C1 segment of cervical spinal cord (tissue), 14 donors: ENCODE measurements at places on chromosomes 1 and 21.

DNA sequence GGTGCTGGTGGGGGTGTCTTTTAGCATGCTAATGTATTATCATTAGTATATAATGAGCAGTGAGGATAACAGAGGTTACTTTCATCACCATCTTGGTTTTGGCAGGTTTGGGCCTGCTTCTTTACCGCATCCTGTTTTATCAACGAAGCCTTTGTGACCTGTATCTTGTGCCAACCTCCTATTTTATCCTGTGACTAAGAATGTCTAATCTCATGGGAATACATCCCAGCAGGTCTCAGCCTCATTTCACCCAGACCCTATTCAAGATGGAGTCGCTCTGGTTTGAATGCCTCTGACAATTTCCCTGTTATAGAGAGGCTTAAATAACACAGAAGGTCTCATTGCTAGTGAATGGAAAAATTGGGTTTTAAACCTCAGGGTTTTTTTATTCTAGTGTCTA lies 300.8 kb upstream of the PROX1 start:
- DNase-seq = no peak

DNA sequence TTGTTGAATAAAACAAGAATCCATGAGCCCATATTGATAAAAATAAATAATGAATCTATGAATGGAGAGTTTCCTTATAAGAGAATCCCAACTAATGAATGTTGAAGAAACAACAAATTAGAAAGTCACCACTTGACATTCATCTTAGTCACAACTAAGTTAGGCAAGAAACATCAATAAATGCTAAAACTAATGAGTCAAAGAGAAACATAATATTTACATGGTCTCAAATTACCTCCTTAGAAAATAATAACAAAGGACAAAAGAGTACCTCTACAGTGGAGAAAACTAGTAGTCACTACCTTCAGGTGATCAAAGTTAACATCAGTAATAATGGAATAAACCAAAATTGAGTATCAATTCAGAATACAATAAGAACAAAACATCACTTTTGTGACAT lies 93.5 kb downstream of the AKT3 start:
- no peak for DNase-seq

DNA sequence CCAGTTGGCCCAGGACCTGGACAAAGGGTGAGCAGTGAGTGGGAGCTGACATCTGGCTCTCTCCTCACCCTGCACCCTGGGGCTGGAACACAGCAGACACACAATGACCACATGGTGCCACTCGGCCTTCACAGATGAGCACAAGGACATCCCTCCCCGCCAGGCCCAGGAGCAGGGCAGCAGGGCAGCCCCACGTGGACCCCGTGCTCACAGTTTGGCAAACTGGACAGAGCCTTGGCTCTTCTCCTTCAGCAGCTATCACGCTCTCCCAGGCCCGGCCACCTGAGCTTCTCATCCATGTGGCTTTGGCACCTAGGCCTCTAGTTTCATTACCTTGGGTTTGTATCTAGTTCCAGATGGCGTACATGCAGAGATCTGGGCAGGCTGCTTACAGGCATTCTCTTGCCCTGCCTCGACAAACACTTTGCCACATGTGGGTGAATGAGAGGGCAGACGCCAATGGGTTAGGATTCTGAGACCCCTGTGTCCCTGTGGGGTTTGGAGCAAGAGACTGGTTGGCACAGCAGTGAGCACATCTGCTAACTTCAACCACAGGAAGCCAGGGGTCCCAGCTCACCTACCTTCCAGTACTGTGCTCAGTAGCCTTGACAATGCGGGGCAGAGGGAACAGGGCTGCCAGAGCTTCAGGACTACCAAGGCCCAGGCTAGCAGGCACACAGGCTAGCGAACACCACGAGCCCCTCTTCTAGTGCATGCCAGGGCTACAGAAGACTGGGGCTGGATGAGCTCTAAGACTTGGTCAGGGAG lies 3.4 kb upstream of the PTPRF start:
- DNase-seq = no peak

DNA sequence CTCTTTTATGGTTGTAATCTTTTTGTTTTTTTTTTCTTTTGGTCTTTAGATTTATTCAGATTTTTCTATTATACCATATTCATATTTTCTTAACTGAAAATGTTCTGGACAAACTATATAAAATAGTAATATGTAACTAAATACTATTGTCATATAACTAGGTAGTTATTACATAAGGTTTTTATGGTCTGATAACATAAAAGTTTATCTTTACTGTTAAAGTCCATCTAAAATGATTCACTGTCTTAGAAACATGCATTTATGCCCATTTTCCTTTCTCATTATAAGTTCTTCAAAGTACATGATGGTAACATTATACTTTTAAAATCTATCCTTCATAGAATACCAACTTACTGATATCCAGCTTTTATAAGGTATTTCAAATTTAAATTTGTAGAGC lies 29.1 kb downstream of the IARS2 start:
- DNase-seq = no peak

DNA sequence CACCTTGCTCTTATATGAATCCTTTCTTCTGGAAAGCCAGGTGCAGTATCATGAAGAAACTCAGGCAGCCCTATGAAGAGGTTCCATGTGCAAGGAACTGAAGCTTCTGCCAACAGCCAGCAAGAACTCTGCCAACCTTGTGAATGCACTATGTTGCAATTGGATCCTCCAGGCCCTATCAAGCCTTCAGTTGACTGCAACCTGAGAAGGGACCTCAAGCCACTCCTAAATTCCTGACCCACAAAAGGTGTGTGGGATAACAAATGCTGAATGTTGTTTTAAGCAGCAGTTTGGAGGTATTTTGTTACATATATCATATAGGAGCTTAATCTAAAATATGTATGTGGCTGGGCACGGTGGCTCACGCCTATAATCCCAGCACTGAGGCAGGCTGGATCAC lies 84.0 kb downstream of the RERE start:
- no peak for DNase-seq

GRCh38 chr1:87167157-87167789 lies 161.4 kb upstream of the LMO4 start:
- DNase-seq = no peak

DNA sequence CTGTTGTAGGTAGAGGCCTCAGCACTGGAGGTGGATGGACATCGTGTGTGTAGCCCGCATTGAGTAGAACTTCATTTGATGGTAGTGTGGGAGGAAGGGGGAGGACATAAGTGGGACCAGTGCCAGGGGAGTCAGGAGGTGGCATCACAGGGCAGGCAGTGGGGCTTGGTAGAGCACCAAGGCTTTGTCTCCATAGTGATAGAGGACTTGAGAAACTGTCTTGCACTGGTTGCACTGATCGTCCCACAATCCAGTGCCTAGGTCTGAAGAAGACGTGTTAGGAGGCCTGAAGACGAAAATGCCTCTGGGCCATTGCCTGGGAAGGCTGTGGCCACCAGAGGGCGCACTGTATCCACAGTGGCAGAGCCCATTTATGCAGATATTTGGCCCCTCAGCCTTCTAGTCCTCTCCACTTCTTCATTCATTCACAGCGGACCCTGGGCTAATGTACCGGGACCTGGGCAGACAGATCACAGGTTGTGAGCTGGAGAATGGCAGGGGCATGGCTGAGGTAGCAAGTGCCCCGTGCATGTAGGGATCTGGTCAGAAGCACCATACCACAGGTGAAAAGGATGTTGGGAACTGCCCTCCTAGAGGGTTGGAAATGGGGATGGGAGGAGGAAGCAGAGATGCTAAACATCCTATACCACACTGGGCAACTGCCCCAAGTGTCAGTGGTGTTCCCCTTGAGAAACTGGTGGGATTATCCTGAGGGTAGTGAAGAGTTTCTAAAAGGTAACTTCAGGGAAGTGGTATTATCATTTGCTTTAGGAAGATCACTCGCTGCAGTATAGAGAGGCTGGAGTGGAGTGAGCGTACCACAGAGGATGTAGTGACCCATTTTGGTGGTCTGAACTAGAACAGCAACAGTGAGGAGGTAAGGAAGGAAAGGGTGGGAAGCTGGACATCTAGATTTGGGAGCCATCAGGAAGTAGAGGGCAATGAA lies 95.3 kb downstream of the PIK3R3 start:
- DNase-seq = peak; percentile 56

GRCh38 chr1:58119971-58120370 lies 426.6 kb downstream of the OMA1 start:
- no peak for DNase-seq

GRCh38 chr21:35360870-35361570 lies 311.9 kb upstream of the RUNX1 start:
- no peak for DNase-seq

DNA sequence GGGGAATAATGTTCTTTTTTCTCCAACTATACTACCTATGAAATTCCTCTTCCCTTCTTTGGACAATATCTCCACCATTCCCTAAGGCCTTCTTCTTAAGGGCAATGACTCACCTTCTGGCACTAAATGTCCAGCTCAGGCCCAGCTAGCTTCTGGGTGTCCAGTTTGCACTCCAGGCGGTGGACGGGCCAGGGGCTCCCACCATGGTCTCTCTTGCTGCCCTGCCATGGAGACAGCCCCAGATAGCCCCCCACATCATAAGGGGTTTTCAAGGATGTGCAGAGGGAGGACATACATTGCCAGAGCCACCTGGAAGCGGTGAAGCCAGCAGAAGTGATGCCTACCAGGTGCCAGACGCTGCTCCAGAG lies 43.8 kb downstream of the C1orf198 start:
- DNase-seq = no peak

- DNase-seq = no peak
Measured at GRCh38 chr1:11168731-11169130, 20.4 kb upstream of the ANGPTL7 start.

- no peak for DNase-seq
Measured at GRCh38 chr1:155553349-155553748, 9.3 kb downstream of the ASH1L start.

- DNase-seq = no peak
Measured at GRCh38 chr1:55339681-55340080, 124.5 kb upstream of the USP24 start.

- peak; percentile 54 for DNase-seq
Measured at GRCh38 chr1:94819945-94820746, at the start of gene SLC44A3. TSS of gene SLC44A3 (plus strand) at chr1:94820357. CDS start at chr1:94820452, 95 bp downstream.

GRCh38 chr1:53176452-53177208 lies 20.0 kb upstream of the CPT2 start:
- DNase-seq = no peak

- no peak for DNase-seq
Measured at GRCh38 chr1:27416387-27417111, 24.1 kb downstream of the GPR3 start.

GRCh38 chr1:60949154-60949825 lies 133.1 kb upstream of the NFIA start:
- no peak for DNase-seq

GRCh38 chr1:109762821-109763645 lies 690 bp downstream of the EPS8L3 start:
- no peak for DNase-seq

DNA sequence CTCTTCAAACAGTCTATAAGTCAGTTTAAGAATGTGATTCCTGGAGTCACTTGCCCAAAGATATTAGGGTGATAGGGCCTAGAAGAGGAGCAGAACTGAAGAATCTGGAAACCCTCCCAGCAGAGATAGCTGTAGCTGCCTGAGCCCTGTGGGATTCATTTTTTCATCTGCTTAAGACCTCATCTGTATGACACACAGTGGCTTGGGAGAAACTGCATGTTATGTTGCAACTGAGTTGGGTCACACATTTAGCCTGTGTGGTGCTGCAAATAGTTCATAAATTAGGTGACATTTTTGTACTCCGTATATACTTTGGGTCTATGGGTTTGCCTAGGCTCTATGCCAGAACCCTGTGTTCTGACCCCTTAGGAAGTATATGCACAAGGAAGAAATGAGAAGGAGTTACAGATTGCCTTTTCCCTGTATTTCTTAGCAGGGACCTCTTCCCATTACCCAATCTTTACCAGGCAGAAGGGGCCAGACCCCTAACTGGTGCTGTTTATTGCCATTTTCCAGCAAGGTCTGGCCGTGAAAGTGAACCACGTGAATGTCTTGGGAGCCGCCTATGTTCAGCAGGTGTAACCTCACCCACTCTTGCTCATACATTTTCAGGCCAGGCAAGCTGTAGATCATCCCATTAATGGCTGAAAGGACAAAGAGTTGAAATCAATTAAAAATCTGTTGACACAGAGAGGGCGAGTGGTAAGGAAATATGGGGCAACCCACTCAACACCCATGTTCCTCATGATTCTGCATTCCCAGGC lies 41.9 kb upstream of the SLC19A2 start:
- DNase-seq = no peak

GRCh38 chr1:155202198-155202597 lies 5.5 kb downstream of the THBS3 start:
- DNase-seq = no peak

DNA sequence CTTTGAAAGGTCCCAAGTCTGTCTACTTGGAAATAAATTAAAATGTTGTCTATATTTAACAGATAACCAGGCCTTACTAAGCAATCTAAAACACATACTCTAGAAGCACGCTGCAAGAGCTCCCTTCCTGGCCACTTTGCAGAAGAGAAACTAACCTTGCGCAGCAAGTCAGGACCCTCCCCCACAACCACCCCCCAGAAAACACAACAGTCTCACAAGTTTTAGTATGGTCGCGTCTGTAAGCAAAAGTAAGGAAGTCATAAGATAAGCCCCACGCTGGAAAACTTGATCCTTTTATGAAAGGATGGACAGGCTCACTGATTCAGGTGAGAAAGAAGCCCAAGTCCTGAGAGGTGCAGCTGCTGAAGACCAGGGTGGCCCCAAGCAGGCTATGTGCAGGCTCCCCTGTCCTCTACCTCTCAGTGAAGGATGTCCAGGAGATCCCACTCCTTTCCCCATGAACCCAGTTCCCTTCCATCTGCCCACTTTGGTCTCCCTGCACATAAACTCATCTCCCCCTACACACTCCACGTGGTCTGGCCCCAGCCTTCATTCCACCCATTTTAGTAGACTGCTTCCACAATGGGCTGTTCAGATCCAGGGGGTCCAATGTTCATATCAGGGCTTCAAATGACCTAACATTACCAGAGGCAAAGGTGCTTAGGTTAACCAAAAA lies 23.8 kb downstream of the HIVEP3 start:
- DNase-seq = no peak

DNA sequence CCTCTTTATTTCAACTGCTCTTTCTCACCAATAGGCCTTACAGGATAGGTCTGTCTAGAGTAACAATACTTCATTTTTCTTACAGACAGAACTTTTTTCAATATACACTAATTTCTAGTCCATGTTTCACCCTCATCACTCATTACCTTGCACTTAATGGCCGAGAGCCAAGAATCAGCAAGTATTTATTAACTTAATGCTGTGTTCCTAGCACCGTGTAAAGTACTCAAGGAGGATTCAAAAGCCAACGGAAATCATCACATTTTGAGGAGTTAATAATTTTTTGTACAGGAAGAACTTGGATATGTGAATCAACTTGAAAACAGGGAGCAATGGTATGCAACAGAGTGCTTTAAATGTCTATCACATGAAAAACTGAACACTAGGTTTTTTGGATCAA lies 102.0 kb downstream of the PTPN14 start:
- no peak for DNase-seq

- DNase-seq = no peak
Measured at GRCh38 chr1:81304187-81304586, 496.5 kb upstream of the ADGRL2 start.

GRCh38 chr1:221809091-221810029 lies 67.5 kb upstream of the DUSP10 start:
- DNase-seq = no peak

DNA sequence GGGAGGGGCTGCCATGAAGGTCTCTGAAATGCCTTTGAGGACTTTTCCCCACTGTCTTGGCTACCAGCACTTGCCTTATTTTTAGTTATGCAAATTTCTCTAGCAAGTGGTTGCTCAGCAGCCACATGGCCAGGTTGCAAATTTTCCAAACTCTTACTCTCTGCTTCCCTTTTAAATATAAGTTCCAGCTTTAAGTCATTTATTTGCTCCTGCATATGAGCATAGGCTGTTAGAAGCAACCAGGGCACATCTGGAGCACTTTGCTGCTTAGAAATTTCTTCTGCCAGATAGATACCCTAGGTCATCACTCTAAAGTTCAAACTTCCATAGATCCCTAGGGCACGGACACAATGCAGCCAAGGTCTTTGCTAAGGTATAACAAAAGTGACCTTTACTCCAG lies 44.8 kb downstream of the DDAH1 start:
- no peak for DNase-seq
